ENCODE measurements at places on chromosomes 5 and 9. TPM values are rescaled to one million over a fixed set of nuclear protein-coding genes. Genes with fewer than 3 reads are reported as not detected.

The TMEM167A gene
- total RNA-seq, result 59.6 TPM

The SEC16A gene
- total RNA-seq, result 58.6 TPM

The ADAMTS2 gene
- total RNA-seq, result 0.09 TPM

The COL5A1 gene
- 39.0 TPM for total RNA-seq

The CDC20B gene
- total RNA-seq, result not detected

The UQCRQ gene
- 533 TPM for total RNA-seq

The LURAP1L gene
- 14.6 TPM for total RNA-seq

The PCDHB8 gene
- total RNA-seq, result 0.25 TPM

The PCDHGA4 gene
- total RNA-seq, result 0.19 TPM

The F2R gene
- total RNA-seq, result 28.7 TPM

The PCDHA9 gene
- total RNA-seq, result 0.04 TPM

The ACOT12 gene
- total RNA-seq, result not detected

The IFNA7 gene
- not detected for total RNA-seq

The SOHLH1 gene
- not detected for total RNA-seq

The GFI1B gene
- not detected for total RNA-seq

The SHB gene
- 37.8 TPM for total RNA-seq

The PCDHA7 gene
- total RNA-seq, result 0.08 TPM

The IRGM gene
- total RNA-seq, result 0.37 TPM

The SLC36A2 gene
- total RNA-seq, result not detected
